ENCODE measurements at places on chromosomes 4 and X. TPM values are rescaled to one million over a fixed set of nuclear protein-coding genes. Genes with fewer than 3 reads are reported as not detected.

- H3K36me3 ChIP-seq, result no peaks in the 10 kb centered on the region
- H3K4me3 ChIP-seq, result no peak overlapping the region
These were observed 95.7 kb upstream of the IL15 start for GRCh38 chr4:141540643-141541042.

SHROOM2 gene
- 1.8 TPM for polyA plus RNA-seq

CTSO gene
- polyA plus RNA-seq, result 3.0 TPM

DNA sequence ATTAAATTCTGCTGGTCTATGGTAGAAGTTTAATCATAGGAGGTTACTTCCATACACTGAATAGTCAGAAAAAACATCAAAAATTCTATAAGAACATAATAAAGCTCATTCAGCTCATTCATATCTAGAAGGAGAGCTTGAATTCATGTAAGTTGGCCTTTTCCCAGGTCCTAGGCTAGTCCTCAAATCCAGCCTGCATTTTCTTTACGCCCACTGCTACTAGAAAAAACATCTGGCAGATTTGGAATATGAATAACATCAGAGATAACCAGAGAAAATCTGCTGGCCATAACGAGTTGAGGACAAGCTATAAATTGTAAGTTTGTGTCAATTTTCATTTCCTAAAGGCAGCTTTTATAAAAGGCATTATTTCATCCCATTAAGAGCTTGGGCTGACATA lies 95.5 kb downstream of the MXRA5 start:
- no peaks in the 10 kb centered on the region for H3K27me3 ChIP-seq
- no peaks in the 10 kb centered on the region for H3K4me1 ChIP-seq
- no peak for DNase-seq
- H3K27ac ChIP-seq, result no peak overlapping the region

- no peak overlapping the region for H3K4me3 ChIP-seq
- no peaks in the 10 kb centered on the region for H3K27me3 ChIP-seq
- no peaks in the 10 kb centered on the region for H3K4me1 ChIP-seq
- H3K27ac ChIP-seq, result no peak overlapping the region
- H3K36me3 ChIP-seq, result no peaks in the 10 kb centered on the region
These were observed 230.0 kb downstream of the CCSER1 start for GRCh38 chr4:90357117-90357710.

ZXDA gene
- polyA plus RNA-seq, result 1.1 TPM

GRCh38 chr4:112094330-112094729 lies 50.9 kb upstream of the FAM241A start:
- no peaks in the 10 kb centered on the region for H3K4me1 ChIP-seq
- no peak overlapping the region for H3K4me3 ChIP-seq
- H3K27ac ChIP-seq, result no peak overlapping the region
- H3K27me3 ChIP-seq, result no peaks in the 10 kb centered on the region

LUZP4 gene
- polyA plus RNA-seq, result not detected

ACOX3 gene
- 6.0 TPM for polyA plus RNA-seq

Measured in keratinocyte (primary cell).